BJ (cell line): ENCODE measurements at places on chromosomes 13 and 19. TPM values are rescaled to one million over a fixed set of nuclear protein-coding genes. Genes with fewer than 3 reads are reported as not detected.

DNA sequence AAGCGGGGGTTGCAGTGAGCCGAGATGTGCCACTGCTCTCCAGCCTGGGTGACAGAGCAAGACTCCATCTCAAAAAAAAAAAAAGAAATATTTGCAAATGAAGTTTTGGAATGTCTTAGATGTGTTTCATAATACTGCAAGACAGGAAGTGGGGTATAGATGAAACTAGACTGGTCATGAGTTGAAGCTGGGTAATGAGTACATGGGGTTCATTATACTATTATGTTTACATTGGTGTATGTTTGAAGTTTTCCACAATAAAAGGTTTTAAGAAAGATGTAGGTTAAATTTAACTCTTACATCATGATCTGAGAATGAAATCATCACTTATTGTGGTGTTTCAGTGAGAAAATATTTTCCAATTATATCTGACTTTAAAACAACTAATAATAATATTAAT is 19.0 kb downstream of the FNDC3A start:
- no peak for DNase-seq

GRCh38 chr19:8224394-8225145 is 15.4 kb downstream of the CERS4 start:
- no peak for DNase-seq

DNA sequence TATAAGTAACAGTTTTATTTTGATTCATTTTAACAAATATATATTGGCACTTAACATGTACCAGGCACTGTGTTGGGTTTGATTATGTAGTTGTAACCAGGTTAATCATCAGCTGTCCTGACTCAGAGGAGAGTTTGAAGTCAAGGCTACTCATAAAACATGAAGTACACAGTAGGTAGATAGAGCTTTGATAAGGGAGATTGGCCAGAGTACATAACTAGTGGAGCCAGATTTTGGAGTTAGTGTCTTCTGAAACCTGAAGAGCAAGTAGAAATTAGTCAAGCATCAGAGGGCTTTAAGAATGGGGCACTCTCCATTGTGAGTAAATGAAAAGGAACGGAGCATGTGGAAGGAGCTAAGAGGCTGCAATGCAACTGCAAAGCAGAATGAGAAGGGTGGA is 333.9 kb downstream of the RFC3 start:
- DNase-seq: no peak

DNA sequence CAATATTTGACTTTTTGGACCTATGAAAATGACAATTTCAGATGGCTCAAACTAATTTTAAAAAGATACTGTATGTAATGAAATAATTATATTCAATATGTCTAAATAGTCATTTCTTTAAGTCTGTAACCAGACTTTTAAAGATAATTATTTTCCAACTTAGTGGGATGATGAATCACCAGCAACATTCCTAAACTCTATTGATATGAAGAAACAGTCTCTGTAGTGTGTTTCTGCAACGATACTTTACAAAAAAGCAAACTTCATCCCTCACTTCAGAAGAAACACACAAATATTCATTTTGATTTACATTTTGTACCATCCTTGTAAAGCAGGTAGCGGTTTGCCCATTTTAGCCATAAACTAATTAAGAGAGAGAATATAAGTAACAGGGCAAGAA is 417.4 kb downstream of the EFNB2 start:
- no peak for DNase-seq

DNA sequence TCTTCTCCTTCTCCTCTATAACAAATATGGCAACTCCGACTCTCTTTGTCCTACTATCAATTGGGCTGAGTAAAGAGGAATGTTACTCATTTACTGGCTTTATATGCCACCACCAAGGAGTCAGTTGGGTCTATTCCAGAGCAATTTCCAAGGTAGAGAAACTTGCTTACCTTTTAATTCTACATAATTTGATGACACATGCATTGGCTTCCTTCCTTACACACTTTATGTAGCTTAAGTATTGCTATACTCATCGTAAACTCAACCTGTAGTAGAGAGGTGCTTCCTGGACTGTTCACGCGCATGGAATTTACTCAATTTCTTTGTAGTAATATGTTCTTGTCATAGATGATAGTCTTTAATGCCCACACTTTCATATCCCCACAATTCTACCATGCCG is 160.7 kb downstream of the LMO7 start:
- DNase-seq: no peak

GRCh38 chr19:5231857-5232678 is 108.5 kb downstream of the PTPRS start:
- DNase-seq: no peak

GRCh38 chr13:83372786-83373185 is 509.5 kb downstream of the SLITRK1 start:
- no peak for DNase-seq

GRCh38 chr19:10921910-10922637 is 6.4 kb downstream of the YIPF2 start:
- no peak for DNase-seq

DNA sequence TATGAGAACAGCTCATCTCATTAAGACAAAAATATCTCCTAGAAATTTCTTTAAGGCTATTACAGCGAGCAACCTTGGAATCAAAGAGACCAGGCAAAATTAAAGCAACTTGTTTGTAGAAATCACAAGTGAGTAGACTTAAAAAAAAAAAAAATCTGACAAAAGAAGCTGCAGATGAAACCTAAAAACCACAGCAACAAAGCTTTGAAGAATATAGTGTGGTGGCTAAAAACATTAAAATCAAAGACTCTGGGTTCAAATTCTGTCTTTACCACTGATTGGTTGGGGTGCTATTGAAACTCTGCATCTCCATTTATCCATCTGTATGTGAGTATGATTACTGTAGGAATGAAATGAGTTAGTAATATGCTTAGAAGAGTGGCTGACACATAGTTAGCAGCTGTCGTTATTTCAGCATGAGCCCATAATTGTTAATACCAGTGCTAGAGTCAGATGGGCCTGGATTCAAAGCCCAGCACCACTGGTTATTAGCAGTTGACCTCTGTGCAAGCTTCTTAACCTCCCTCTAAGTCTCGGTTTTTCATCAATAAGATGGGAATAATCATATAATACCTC is 157.6 kb downstream of the FOXO1 start:
- no peak for DNase-seq

DNA sequence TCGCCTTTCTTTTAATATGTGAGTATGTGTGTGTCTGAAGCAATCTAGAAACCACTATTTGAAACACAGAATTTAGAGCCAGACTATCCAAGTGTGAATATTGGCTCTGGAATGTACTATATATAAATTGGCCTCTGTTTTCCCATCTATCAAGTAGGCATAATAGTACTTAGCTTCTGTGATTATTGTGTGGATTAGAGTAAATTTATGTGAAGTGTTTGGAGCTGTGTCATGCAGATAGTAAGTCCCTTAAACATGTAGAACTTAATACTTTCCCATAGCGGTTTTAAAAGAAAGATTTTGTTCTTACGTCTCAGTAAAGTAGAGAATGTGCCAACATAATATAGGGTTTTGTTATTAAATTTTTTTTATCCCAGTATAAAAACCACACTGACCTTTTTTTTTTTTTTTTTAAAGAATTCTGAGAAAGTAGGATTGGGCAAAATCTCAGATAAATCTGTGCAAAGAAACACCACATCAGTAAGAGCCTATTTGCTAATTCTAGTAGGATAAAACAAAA is 432.3 kb downstream of the RFC3 start:
- DNase-seq: no peak

- peak; percentile 16 for DNase-seq
Measured at GRCh38 chr13:41352935-41353840, 42.1 kb downstream of the NAA16 start.

DNA sequence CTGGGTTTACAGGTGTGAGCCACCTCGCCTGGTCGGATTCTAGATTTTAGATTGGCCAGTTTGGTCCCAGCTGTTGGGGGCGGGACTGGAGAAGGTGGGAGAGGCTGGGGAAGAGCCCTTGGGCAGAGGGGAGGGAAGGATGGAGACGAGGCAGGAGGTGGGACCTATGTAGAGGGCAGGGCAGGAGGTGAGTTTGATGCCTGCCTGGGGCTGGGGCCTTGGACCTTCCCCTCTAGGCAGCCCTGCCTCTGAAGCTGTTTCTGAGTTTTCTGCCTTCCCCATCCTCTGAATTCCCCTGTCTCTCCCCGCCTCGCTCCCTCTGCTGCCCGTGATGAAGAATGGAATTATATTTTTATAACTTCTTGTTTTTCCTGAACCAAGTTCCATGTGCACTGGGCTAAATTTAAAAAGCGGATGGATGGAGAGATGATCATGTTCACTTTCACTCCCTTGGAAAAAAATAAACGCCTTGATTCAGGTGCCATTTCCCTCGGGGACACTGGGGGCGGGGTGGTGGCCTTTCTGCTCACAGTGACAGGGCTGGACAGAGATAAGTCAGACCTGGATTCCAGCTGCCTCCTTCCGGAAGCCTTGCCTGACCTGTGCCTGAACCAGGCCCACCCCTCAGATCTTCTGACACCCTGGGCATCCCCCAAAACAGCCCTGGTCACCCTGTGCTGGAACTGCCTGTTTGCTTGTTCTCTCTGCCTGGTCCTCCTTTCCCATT is 16.5 kb upstream of the TNFAIP8L1 start:
- no peak for DNase-seq

GRCh38 chr13:78636495-78636894 is 22.5 kb downstream of the OBI1 start:
- DNase-seq: no peak

DNA sequence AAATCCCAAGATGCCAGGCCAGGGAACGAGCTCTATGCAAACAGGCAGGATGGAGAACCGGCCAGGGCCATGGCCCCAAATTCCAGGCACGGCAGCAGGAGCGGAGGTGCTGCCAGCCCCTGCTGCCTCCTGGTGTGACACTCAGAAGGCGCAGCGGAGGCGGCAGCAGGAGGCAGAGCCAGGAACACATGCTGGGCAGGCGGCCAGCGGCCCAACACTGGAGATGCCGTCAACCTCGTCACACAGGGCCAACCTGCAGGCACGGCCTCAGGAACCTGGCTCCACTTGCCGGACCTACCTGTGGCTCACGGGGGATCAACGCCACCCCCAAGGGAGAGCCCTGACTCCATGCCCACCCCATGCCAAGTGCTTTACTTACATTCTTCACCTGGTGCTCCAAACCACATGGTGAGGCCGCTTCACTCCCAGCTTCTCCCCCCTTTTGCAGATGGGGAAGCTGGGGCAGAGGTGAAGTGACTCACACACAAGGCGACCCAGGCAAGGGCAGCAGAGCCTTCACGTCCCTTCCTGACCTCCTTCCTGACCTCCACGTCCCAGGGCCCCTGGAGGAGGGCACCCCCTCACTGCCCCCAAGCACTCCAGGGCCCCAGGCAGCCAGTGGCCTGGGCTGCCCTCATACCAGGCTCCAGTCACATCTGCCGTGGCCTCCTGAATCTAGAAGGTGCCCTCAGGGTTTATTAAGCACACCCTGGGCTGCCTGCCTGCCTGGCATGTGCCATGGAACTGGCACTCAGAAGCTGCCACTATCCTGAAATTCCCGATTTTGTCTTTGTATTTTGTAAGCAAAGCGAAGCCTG is 43.5 kb downstream of the GGACT start:
- no peak for DNase-seq

DNA sequence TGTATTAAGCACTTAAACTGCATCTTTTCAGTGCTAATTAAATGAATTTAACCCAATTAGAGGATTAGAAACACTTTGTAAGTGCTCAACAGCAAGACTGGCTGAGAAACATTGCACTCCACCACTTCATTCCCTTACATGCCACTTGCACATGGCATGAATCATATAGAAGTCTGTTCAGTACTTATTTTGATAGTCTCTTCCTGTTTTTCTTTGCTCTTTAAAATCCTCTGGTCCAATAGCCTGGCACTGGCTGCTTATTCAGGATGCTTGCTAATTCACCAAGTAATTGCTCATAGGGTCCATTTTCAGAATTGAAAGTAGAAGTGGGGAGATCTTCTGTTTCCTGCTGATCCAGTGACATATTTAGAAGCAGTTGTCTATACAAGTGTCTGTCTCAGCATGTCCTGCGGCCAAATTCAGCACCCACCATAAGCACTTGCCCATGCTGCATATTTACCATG is 900.1 kb downstream of the PCDH9 start:
- DNase-seq: no peak

DNA sequence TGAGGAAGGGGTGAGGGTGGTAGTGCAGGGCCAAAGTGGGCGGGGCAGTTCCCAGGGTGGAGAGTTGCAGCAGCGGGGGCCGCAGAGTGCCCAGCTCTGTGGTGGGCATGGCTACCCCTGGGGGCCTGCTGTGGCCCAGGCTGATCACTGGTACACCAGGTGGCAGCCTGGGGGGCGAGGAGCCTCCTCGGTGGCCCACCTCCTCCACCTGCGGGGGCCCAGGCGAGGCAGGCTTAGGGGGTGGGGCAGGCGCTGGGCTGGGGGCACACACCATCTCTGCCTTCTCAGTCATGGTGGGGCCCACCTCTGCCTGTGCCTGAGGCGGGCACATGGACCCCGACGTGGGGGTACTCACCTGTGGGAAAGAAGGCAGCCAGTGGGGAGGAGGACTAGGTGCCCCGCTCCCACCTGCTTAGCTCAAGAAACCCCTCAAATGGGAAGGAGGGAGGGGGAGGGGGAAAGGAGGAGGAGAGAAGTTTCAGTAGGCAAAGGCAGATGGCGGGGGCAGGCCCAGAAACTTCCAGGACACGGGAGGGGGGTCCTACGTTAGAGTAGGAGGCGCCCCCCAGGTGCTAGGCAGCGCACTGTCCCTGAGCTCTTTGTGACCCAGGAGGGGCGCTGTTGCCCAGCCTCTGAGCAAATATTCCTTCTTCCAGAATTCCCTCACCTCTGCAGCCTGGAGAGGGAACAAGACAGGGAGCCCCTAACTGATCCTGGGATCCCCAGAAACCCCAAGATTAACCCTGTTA is 1.6 kb downstream of the LYL1 start:
- no peak for DNase-seq

DNA sequence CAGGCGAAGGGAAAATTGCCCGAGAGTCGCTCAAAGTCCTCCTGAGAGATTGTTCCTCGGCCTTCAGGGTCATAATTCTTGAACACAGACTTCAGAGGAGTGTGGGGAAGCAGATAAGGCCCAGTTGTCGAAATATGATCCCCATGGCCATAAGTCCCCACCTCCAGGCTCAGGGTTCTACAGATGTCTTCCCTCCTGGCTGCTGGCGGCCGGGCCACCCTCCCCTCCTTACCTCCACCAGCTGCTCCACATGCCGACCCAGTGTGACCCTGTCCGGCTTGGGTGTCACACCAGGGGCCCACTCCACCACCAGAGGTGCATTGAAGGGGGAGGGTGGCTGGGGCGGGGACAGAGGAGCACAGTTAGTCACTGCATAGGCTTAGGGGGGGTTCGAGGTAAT is 10.1 kb downstream of the FAM98C start:
- DNase-seq: no peak

- DNase-seq: no peak
Measured at GRCh38 chr19:39563408-39563807, 23.4 kb upstream of the EID2 start.

- no peak for DNase-seq
Measured at GRCh38 chr13:79943346-79944023, 397.4 kb downstream of the SPRY2 start.

MYH14 gene
- not detected in 2 replicates for polyA plus RNA-seq

GPC5 gene
- 0.18 TPM in 1 of 2 replicates, not detected in the other for polyA plus RNA-seq

SAFB2 gene
- polyA plus RNA-seq: 13.3 and 15.3 TPM in 2 replicates
